Stimulated activated CD4-positive, alpha-beta T cell treated with anti-CD3 and anti-CD28 coated beads, Interleukin-4, amount 100 ng/mL, for 24 hours (primary cell): ENCODE measurements at places on chromosomes 12 and 14.
A peak's percentile ranks its signal among the peaks of the same experiment; 100 is the strongest.

DNA sequence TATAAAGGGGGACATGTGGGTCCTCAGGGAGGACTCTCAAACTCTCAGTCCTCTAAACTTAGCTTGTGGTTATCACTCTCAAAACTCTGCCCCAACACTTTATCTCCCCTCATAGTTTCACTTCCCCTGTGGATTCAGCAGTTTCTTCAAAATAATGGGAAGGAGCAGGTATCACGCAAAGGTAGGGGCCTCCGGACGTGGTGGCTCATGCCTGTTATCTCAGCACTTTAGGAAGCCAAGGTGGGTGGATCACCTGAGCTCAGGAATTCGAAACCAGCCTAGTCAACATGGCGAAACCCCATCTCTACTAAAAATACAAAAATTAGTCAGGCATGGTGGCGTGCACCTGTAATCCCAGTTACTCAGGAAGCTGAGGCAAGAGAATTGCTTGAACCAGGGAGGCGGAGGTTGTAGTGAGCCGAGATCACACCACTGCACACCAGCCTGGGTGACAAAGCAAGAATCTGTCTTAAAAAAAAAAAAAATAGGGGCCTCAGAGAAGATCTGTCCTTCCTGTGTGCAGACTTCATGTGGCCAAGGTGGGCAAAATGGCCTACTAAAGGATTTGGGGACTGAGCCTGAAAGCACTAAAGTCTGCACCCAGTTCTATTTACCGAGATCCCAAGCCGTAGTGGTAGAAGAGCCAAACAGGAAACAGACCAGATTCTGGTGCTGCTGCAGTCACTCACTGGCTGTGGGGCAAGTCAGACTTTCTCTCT is 6.4 kb downstream of the ITGB7 start:
- DNase-seq, result peak; percentile 55

GRCh38 chr12:116727261-116727660 is 10.6 kb downstream of the SPRING1 start:
- DNase-seq, result no peak

GRCh38 chr14:50333014-50333509 is 20.9 kb downstream of the DMAC2L start:
- no peak for DNase-seq

DNA sequence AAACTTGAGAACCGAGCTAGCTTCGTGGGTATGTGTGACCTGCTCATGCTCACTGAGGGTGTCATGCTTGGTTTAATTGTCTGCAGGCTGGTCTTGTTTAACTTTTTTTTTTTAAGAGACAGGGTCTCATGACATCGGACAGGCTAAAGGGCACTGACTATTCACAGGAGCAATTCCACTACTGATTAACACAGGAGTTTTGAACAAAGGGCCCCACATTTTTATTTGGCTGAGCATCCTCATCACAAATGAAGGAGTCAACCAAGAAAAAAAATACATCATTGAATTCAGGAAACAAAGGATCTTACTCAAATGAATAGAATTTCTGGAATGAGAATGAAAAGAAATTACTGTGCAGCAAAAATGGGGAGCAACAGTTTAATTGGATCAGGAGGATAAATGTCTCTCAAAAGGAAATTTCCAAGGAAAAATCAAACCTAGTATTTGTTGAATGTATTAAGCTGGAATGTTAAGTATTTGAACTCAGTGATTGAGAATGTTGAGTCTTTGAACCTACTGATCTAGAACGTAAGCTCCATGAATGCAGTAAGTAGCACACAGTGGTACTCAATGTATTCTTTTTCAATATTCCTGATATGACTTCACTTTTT is 20.8 kb upstream of the PYROXD1 start:
- DNase-seq, result no peak

- DNase-seq, result peak; percentile 51
Measured at GRCh38 chr12:14952299-14952921, 9.0 kb downstream of the ARHGDIB start.

- DNase-seq, result no peak
Measured at GRCh38 chr12:96420277-96420835, 20.1 kb upstream of the CDK17 start.

DNA sequence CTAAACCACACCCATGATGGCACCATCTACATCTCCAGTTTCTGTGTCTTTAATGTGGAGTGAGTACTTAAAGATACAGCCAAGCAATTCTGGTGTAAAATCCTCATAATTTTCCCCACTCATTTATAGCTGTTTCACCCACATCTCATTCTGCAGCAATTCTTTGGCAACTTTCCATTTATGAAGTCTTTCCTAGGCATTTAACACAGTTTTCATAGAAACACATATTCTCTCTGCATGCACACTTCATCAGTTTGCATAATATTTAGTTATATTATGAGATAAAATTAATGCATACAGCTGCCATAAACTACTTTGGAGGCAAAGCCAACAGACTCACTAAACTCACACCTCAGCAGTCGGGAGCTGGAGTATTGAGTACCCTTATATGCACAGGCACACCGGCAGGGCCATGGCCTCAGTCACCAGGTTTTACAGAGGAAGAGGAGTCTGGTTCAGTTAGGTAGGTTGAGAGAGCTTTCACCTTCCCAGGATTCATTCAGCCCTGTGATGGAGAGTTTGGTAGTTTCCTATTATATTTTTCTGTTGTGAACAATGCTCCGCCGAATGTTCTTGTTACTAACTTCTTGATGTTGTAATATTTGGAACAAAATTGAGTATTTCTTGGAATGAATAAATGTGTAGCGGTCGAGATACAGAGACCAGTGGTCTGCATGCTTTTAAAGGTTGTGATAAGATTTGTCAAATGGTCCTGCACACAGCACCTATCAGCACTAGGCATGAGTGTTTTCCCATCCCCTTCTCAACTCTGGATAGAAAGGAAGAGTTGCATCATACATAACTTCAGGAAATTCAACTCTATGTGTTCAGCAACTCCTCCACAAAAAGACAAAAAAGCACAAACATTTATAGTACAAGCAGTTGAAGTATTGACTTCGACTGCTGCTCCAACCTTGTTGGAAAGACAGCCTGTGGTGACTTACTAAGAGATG is 123.5 kb downstream of the TTC8 start:
- no peak for DNase-seq

GRCh38 chr12:30598889-30599288 is 96.8 kb downstream of the IPO8 start:
- no peak for DNase-seq

- DNase-seq, result no peak
Measured at GRCh38 chr14:74508844-74509428, 15.4 kb downstream of the ISCA2 start.

- DNase-seq, result no peak
Measured at GRCh38 chr12:66320996-66321395, 18.7 kb downstream of the HELB start.

GRCh38 chr14:104551851-104552737 is 27.5 kb upstream of the C14orf180 start:
- no peak for DNase-seq
